Calu3 (cell line): ENCODE measurements at places on chromosomes 1 and 21. TPM values are rescaled to one million over a fixed set of nuclear protein-coding genes. Genes with fewer than 3 reads are reported as not detected.

The G0S2 gene
- 2.4 and 4.0 TPM in 2 replicates for total RNA-seq

The IFNGR2 gene
- total RNA-seq = 58.1 and 59.8 TPM in 2 replicates

The SYCP1 gene
- total RNA-seq = not detected in 2 replicates

The ANKRD34A gene
- total RNA-seq = 0.19 and 0.27 TPM in 2 replicates

The KIRREL1 gene
- total RNA-seq = 19.0 and 31.4 TPM in 2 replicates

The RSPH1 gene
- 2.2 and 3.3 TPM in 2 replicates for total RNA-seq

The UBXN10 gene
- total RNA-seq = 0.33 and 0.37 TPM in 2 replicates

The GNAT2 gene
- total RNA-seq = not detected in 2 replicates

The CYYR1 gene
- not detected in 2 replicates for total RNA-seq

The NPR1 gene
- total RNA-seq = not detected in 2 replicates

The CNTN2 gene
- not detected in 2 replicates for total RNA-seq

The PRRX1 gene
- 1.8 and 3.0 TPM in 2 replicates for total RNA-seq

The OBSCN gene
- 18.5 and 19.5 TPM in 2 replicates for total RNA-seq

The SLFNL1 gene
- total RNA-seq = 0.52 and 0.83 TPM in 2 replicates

The ORC1 gene
- total RNA-seq = 15.5 and 17.2 TPM in 2 replicates

The RHD gene
- total RNA-seq = not detected in 2 replicates

The OR2T33 gene
- not detected in 2 replicates for total RNA-seq

The VSIG8 gene
- total RNA-seq = not detected in 2 replicates

The NHLH1 gene
- total RNA-seq = 1.4 and 1.6 TPM in 2 replicates

The VANGL2 gene
- 2.0 and 2.3 TPM in 2 replicates for total RNA-seq

The UTP25 gene
- 18.6 and 19.1 TPM in 2 replicates for total RNA-seq

The OLIG2 gene
- total RNA-seq = not detected in 2 replicates

The RAD54L gene
- total RNA-seq = 22.5 and 25.2 TPM in 2 replicates

The IGSF21 gene
- not detected in 2 replicates for total RNA-seq

The ILDR2 gene
- 0.91 and 1.9 TPM in 2 replicates for total RNA-seq

The HIVEP3 gene
- total RNA-seq = 5.6 and 9.0 TPM in 2 replicates

The FAM72D gene
- 8.2 and 10.3 TPM in 2 replicates for total RNA-seq

The MCL1 gene
- 261 and 262 TPM in 2 replicates for total RNA-seq

The EPHA2 gene
- total RNA-seq = 130 and 161 TPM in 2 replicates

The BTG2 gene
- 2.7 and 4.9 TPM in 2 replicates for total RNA-seq
